ENCODE measurements at places on chromosomes 7 and 10. TPM values are rescaled to one million over a fixed set of nuclear protein-coding genes. Genes with fewer than 3 reads are reported as not detected.

TECTB gene
- not detected for total RNA-seq

DNA sequence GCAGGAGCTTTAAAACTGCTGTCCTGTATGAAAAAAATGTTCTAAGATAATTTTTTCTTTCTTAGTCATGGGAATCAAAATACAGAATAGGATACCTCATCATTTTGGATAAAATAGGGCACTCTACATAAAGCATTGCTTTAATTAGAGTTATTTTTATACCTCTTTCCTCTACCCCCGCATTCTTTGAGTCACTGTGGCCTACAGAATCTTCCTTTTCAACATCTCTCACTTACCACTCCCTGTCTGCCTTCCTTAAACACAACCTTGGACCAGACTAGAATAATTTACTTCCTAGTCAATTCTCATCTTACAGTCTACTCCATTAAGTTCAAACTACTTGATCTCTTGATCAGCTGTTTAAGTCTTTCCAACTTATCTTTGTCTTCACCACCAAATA is 462.3 kb downstream of the PHTF2 start:
- no peak for DNase-seq

DNA sequence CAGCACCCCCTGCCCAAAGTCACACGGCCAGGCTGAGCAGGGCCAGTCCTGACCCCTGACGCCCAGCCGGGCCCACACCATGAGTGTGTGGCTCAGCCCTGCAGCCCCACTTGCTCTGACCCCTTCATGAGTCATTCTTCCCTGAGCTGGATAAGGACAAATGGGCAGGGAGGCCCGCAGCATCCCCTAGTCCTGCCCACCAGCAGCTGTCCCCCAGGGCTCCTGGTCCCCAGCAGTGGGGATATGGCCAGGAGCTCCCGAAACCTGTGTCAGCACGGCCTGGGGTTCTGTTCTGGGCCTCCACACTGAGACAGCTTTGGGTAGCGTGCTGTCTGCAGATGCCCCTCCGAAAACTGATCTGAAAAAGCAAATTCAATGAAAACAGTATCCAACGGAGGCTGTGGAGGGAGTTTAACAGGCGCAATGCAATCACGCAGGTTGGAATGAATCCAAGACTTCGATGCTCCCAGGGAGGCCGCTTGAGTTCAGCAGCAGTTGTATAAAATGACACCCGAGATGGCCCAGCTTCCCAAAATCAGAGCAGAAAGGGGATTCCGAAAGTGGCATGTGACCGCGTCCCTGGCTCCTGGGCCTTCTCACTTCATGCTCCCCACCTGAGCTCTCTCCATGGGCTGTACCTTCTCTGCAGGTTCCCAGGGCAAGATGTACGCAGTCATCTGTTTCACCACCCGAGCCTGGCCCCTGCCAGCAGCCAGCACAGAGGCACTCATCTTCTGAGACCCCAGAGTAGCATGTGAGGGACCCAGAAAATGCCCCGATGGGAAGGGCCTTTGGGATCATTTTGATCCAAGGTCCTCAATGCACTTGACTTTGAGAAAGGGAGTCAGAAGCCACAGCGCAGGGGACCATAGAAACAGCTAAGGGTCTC is 214.1 kb downstream of the USP6NL start:
- no peak for DNase-seq

GRCh38 chr10:82037076-82037475 is 162.1 kb downstream of the NRG3 start:
- DNase-seq: no peak

DNA sequence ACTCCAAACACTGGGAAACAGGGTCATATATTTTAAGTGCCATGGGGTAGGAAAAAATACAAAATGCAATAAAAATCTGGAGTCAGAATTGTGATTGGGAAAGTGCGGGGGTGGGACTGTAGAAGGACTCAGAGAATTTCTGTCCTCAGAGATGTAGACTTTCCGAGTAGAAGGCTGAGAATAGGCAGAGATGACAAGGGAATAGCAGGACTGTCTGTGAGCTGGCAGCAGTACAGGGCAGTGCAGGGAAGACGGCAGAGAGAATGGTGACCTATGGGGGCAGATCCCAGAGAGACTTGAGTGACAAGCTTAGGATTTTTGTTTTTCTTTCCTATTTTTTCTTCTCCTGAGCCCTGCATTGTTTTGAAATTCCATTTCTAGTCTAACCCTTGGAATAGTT is 127.6 kb downstream of the SLC16A9 start:
- DNase-seq: no peak
